Activated CD4-positive, alpha-beta T cell treated with anti-CD3 and anti-CD28 coated beads for 24 hours (primary cell): ENCODE measurements at places on chromosomes 1 and 21.

DNA sequence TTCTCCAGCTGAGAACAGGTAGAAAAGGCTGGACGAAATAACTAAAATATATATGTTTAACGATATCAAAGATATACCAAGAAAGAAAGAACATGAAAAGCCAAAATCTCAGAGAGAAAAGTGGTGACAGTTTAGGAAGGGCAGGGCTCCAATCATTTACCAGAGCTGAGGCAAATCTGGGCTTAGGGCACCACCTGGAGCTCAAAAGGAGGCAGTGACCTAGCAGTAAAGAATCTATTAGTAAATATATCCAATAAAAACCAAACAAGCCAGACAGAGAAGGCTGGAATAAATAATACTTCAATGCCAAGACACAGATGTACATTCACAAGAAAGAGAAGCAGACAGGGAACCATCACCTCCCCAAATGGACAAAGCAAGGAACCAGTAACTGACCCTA is 43.5 kb downstream of the CHIA start:
- no peak for DNase-seq

DNA sequence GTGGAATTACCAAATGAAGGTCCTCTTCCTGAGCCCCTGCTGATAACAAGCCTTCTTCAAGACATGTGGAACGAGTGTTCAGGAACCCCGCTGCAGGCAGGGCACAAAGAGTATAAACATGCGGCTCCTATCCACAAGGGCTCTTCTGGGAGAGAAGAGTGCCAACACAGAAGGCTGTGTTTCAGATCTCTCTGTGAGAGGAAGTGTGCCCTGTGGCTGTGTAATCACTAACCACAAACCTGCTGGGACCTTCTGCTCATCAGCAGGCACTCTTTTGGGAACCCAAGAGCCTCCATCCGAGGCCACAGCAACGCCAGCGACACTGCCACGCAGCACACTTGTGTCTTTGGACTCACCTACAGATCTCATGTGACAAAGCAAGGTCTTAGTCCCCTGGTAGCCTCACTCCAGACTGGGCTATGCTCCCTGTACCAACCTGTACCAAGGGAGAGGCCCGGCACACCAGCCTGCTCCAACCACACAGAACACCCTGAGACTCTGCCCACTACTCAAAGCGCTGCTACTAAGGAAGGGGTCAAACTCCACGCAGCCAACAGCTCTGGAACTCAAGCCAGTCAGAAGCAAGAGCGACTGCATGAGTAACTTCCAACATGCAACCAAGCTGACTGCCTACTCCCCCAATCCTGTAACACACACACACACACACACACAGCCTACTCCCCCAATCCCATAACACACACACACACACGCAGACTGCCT is 7.8 kb downstream of the PTTG1IP start:
- no peak for DNase-seq

DNA sequence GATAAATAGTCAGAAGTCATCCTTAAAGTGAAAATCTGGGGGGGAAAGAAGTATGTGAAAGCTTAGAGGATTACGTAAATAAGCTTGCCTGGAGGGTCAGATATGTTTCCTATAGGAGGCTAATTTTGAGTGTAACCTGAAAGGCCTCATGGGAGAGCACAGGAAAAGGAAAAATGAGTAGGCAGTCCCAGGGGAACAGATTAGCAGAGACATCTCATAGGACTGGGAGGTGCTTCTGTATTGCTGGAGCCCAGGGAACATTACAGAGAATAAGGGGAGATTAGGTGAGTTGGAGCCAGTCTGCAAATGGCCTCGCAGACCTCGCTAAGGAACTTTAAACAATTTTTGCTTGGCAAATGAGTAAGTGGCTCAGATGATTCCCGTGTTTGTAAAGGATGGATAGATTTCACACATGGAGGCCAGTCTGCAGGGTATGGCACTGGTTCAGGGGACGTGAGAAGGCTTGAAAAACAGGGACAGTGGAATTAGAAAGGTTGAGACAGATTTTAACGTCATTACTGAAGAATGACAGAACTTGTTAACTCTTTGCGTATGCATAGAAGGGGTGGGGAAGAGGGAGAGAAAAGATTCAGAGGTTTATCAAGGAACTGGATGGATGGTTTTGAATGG is 149.1 kb downstream of the GREM2 start:
- no peak for DNase-seq

- no peak for DNase-seq
Measured at GRCh38 chr1:205038132-205038786, 4.8 kb upstream of the CNTN2 start.

GRCh38 chr1:110872745-110873720 is at the start of gene CD53:
CD53 (plus strand) TSS chr1:110873148; CDS start chr1:110891409, 18,261 bp downstream.
- no peak for DNase-seq

DNA sequence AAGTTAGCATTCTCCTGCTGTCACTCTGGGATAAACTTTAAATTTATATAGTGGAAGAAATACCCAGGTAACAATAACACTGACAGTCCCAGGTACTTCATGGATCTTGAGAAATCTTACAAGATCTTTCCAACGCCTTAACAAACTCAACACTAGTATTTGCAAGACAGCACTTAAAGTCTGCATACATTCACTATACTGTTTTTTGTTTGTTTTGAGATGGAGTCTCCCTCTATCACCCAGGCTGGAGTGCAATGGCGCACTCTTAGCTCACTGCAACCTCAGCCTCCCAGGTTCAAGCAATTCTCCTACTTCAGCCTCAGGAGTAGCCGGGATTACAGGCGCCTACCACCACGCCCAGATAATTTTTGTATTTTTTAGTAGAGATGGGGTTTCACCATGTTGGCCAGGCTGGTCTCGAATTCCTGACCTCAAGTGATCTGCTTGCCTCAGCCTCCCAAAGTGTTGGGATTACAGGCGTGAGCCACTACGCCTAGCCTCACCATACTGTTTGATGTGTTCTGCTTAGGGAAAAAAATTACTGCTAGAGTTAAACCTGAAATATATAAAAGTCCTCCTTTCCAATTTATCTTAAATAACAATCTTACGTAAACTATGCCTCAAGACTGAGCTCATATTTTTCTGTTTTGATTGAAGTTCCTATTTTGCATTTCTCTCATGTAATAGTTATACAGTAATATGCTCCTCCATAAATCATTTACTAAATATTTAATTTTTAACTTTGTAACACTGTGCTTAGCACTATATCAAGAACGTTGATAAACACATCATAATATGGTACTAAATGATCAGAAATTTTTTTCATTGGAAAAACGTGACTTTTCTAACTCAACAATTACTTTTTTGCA is 17.5 kb downstream of the EYA3 start:
- DNase-seq, result no peak

- no peak for DNase-seq
Measured at GRCh38 chr21:39098696-39099200, 84.5 kb downstream of the PSMG1 start.

DNA sequence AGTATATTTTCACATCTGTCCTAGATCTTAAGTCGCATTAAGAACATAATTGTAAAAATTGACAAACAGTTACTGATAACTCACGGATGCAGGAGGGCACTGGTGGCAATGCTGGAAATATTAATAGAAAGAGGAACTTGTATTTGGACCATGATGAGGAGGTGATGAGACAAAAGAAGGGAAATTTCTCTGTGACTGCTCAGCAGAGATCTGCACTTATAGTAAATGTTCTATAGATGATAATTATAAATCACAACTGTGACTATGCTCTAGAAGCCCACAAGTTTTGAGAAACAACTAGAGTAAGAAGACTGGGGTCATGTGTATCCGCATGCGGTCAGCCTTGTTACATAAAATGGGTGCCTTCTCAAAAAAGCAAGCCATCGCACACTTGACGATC is 8.7 kb upstream of the DUSP12 start:
- no peak for DNase-seq

GRCh38 chr1:180002437-180002836 is 47.8 kb downstream of the CEP350 start:
- no peak for DNase-seq

DNA sequence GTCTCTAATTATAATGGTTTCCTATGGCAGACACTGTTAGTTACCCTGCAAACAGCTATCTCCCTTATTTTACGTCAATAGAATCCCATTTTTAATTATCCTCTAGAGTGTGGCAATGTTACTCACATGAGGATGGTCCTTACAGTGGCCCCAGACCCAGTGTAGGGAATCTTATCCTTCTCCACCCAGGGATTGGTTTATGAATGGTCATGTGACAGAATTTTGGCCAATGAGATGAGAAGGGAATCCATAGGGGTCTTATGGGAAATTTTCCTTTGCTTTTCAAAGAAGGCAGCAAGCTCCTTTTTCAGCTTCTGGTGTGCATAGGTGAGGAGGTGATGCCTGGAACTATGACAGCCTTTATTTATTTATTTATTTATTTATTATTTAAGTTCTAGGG is 59.0 kb upstream of the HUNK start:
- no peak for DNase-seq

- no peak for DNase-seq
Measured at GRCh38 chr1:15288173-15288926, 41.3 kb downstream of the FHAD1 start.
